ENCODE measurements at places on chromosomes 3 and 15.

DNA sequence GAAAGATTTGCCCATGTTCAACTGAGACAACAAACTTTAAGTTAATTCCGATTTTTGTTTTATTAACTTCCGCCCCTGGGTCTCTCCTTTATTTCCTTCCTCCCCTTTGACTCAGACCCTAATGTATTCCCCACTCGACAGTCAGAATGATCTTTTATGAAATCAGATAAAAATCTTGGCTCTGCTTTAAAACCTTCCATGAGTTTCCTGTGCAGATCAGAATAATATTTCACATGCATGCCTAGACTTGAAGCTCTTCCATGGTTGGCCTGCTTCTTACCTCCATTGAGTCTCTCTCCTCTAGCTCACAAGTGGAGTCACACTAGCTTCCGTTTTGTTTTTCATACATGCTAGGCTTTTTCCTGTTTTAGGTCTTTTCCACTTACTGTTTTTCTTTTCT, 116.8 kb upstream of the SPATA16 start:
- no peak for DNase-seq

- no peak for DNase-seq
Measured at GRCh38 chr3:133264920-133265319, 134.9 kb upstream of the BFSP2 start.

DNA sequence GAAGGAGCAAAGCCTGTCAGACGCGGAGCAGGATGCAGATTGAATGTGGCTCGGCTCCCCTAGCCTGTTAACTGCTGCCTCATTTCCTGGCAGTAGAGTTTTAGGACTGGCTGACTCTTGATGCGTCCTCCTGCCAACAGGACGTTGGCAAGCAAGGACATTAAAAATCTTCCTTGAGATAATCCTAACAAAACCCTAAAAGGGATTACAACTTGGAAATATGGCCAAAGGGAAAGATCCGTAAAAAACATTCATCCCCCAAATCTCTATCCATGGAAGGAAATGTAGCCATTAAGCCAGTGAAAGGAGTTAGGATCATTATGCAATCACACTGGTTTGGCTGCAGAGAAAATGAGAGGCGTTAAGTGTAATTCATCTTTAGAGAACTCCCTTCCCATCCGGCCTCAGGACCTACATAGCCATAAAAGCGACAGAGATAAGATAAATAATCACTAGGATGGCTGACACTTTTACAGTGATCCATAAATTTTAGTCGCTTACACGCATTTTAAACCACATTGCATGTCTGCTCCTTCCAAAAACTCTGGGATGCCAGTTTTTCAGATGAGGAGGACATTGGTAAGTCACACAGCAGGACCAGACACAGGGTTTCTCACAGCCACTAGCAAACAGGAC, 44.5 kb upstream of the C3orf80 start:
- no peak for DNase-seq

- DNase-seq, result peak; percentile 82
Measured at GRCh38 chr3:177358977-177359592, 161.8 kb upstream of the TBL1XR1 start.

- no peak for DNase-seq
Measured at GRCh38 chr3:160695915-160696327, 19.0 kb downstream of the ARL14 start.

DNA sequence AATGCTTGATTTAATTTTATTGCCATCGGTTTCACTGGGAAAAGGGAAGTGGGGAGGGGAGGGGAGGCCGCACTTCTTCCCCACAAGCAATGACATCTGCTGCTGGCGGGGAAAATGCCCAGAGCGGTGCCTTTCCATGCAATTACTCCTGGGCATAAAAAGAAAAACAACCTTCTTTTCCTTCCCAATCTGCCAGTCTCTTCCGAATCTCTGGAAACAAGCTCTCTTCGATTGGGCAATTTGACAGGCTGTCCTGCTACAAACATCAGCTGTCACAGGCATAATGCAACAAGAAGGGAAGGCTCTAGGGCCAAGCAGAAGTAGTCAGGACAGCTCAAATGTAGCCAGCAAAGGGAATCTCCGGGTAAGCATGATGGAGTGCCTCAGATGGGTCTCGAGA, 93.4 kb upstream of the STRIT1 start:
- DNase-seq, result no peak

GRCh38 chr15:68900027-68900426, 30.3 kb upstream of the SPESP1 start:
- DNase-seq, result no peak

DNA sequence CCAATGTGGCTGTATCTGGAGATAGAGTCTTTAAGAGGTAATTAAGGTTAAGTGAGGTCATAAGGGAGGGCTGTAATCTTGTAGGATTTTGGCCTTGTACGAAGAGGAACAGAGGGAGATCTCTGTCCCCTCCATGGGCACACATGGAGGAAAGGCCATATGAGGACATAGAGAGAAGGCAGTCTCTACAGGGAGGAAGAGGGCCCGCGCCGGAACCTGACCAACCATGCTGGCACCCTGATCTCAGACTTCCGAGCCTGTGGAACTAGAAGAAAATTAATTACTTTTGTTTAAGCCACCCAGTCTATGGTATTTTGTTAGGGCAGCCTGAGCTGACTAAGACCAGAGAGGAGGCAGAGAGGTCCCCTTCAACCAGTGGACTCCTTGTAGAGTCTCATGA, 17.7 kb upstream of the MRPS22 start:
- no peak for DNase-seq

DNA sequence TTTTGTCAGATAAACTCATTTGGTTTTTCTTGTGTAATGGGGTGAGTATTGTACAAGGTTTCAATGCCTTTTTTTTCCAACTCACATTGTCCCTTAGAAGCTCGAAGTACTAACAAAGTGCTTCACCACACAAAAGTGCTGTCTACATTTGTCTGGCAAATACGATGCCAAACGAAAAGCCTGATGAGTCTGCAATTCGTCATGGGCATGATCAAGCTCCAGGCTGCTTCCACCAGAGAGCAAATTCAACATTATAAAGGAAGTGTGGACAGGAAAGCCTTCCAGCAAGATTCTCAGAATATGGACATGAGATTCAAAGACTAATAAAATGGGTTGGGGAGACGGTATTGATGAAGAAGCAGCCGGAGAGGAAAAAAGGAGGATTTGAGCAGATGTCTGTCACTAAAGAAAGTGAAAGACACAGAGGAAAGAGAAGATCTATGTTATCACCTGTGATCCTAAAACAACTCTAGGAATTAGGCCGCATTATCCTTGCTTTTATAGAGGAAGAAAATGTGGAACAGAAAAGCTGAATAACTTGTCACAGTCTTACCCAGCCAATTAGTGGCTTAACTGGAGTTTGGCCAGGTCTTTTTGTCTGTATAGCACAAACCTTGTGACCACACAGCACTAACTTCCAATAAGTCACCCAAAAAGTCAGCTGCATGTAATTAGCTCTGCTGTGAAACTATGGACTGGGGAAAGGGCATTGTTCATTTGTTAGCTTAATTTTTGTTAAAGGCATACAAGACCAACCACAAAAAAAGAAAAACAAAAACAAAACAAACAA, 494.8 kb downstream of the FHIT start:
- no peak for DNase-seq

- peak; percentile 38 for DNase-seq
Measured at GRCh38 chr3:169663951-169664820, 674 bp upstream of the MECOM start.

DNA sequence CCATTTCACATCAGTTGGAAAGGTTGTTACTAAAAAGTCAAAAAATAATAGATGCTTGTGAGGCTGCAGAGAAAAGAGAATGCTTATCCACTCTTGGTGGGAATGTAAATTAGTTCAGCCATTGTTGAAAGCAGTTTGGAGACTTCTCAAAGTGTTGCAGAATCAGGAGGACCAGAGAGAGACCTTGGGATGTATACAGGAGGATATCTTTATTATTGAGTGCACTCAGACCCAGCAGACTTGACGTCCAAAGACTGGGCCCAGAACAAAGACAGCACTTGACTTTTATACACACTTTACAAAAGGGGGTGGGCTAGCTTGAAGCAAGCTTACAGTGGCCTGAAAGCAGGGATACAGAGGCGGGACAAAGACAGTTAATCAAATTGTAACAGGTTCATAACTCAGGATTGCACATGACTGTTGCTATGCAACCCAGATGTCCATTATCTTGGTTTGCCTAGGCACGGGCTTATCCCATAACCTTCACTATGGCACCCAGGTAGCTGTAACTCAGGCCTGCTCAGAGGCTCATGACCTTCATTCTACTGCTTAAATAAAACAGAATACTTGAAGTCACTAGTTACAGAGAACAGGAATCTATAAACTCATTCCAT, 127.7 kb downstream of the SPATA16 start:
- no peak for DNase-seq

Measured in H9 (cell line).